ENCODE measurements at places on chromosomes 2 and 18.

DNA sequence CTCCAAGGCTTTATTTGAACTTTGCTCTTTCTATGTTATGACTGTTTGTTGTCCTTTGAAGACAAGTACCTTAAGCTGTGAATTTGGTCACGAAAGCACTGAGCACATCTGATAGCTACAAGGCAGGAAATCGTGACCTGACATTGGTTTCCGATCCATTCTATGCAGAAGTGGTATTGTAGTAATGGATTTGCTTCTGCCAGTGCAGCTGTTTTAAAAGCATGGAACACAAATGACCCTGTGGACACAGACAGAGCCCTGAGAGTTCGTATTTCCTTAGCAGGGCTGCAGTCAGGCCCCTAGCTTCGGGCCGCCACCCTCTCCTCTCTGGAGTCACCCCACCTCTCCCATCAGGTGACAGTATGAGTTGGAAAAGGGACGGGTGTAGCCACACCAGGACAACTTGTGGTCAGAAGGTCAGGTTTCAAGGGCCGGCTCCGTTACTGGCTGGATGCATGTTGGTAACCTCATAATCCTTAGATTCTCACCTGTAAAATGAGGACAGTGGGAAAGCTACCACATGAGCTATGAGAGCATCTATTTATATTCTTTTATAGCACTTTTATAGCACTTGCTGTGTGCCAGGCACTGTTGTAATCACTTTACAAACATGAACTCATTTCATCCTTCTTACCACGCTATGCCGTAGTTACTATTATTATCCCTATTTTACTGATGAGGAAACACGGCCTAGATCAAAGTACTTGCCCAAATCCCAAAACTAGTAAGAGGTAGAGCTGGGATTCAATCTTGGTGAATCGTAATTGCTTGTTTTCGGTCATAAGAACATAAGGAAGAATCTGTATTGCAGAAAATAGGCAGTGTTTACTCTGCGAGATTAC lies 70.2 kb downstream of the SPATS2L start:
- no peak for DNase-seq

DNA sequence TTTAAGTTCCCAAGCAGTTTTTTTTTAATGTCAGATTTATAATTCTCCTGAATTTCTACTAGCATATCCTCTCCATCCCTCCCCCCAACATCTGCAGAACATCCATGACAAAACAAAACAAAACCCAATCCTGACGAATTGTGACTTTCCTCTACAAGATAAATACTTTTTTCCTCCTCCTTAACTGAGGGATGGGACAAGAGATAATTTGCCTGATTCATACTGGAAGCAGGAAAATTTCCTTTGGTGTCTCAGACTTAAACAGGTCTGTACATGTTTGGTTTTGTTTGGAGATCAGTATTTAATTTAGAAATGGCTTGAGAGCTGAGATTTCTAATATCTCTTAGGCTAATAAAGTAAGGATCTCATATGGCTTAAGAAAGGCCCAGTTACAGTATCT lies 2.2 kb downstream of the CAVIN2 start:
- DNase-seq = no peak

DNA sequence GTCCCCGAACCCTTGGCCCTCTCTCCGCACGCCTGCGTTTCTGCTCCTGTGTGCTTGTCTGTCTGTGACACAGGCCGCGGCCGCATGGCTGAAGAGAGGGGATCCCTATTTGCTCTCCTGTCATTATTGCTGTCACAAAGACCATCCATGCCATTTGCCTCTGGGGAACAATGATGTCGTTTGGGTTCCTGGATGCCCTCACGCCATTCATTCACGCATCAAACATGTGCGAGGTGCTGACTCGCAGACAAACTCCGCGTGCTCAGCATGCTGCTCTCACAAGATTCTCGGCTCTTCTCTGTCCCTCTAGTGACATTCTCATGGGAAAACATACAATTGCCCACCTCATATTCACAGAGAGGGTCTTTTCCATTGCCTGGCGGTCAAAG lies 67.8 kb downstream of the ASB1 start:
- DNase-seq = no peak

GRCh38 chr2:235537186-235537585 lies 43.3 kb downstream of the AGAP1 start:
- DNase-seq = no peak

- DNase-seq = no peak
Observed at GRCh38 chr2:575030-575726, 102.0 kb downstream of the TMEM18 start.

DNA sequence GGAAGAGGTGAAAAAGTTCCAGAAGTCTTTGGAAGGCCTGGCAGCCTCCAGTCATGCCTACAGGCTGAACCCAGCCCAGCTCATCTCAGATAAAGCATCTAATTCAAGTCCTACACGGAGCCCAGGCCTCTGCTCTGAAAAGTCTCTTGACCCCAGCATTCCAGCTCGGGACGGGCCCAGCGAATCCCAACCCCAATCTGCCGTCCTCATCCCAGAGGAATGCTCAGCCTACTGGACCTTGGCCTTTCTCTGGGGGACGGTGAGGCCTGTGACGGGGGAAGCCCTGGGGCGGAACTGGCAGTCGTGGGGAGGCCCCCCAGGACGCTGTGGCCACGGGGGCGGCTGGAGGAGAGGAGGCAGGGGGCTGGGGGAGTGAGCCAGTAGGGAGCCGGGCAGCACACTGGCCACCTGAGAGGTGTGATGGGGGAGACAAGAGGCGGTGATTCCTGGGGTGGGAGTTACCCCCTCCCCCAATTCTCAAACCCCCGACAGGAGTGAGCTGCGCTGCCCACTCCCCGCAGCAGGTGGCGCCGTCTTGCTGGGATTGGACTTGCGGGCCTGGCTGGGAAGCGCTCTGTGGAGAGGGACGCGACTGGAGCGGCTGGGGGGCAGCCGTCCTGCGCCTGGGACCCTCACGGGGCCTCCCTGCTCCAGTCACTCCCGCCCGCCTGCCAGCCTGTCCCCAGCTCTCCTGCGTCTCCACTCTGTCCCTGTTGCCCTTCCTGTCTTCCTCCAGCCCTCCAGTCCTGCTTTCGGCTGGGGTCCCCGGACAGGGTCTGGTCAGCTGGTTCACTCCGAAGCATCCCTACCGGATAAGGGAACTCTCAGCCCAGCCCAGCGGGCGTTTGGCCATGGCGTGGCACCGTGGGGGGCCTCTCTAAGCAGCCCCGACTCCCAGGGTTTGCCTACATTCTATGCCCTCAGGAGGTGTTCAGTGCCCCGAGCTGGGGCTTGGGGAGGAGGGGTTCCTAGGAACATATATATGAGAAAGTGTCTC lies 182.6 kb upstream of the HAAO start:
- DNase-seq = peak; percentile 57

DNA sequence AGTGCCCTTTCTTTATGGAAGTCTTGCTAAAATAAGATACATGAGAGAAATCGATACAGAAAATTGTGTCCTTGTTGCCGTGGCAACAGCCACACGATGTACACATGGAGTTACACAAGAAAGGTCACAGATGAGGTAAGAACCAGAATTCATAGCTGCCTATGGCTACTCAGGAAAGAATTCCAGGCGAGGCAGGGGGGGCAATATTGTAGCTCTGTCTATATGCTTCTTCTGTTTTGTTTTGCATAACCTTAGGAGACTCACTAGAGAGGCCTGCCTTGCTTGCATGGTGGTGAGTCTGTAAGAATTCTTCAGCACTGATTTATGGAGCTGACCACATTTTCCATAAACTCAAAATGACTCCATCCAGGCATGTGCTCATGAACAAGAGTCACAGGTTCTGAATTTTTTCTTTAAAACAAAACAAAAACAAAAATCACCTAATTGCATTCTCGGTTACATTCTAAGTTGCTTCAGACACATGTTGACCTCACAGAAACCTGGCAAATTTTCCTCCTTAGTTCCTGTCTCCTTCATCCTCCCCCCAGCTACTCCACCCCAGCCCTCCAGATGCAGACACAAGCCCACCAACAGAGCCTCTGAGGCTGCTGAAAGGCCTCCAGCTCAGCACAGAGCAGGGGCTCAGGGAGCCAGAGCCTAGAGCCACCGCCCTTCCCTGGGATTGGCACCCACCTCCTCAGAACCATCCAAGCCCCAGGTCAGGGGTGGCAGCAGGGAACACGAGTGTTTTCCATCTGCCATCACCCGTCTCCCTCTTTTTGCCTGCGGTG lies 183.5 kb downstream of the ANTXR1 start:
- DNase-seq = no peak

- DNase-seq = no peak
Observed at GRCh38 chr2:30912056-30912455, 104.8 kb upstream of the CAPN13 start.

DNA sequence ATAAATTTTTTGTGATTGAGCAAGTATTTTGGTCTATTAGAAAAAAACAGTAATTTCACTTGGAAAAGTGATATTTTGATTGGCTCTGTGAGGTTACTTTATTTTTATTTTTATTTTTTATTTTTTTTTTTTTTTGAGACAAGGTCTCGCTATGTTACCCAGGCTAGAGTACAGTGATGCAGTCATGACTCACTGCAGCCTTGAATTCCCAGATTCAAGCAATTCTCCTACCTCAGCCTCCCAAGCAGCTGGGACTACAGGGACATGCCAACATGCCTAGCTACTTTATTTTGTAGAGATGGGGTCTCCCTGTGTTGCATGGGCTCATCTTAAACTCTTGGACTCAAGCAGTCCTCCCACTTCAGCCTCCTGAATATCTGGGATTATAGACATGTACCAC lies 60.9 kb upstream of the MGAT5 start:
- DNase-seq = no peak

DNA sequence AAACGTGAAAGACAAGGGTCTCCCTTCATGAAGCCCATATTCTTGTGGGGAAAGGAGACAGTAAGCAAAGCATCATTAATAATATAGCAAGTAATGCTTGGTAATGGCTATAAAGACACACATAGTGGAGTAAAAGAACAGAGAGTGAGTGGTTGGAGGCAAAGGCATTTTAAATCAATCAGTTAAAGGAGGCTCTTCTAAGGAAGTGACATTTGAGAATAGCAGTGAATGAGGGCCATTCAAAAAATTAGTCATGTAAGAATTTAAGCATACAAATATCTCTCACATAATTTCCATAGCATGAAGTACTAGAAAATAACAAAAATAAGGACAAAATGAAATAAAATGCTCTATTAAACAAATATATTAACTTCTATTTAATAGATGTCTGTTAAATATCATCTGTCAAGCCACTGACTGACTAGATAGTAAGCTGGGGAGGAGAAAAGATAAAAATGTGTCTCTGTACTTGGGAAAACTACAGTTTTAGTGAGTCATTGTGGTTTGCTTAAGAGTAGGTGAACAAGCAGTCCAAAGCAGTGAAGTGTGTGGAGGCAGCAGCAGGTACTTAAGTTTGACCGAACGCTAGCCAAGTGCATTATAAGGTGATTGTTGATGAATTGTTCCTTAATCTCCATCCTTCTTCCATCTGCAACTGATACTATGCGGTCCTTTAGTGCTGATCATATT lies 160.1 kb downstream of the PARD3B start:
- no peak for DNase-seq

- DNase-seq = no peak
Observed at GRCh38 chr2:46122318-46122976, 174.8 kb upstream of the EPAS1 start.

- no peak for DNase-seq
Observed at GRCh38 chr18:31901063-31901462, 41.9 kb downstream of the TRAPPC8 start.

DNA sequence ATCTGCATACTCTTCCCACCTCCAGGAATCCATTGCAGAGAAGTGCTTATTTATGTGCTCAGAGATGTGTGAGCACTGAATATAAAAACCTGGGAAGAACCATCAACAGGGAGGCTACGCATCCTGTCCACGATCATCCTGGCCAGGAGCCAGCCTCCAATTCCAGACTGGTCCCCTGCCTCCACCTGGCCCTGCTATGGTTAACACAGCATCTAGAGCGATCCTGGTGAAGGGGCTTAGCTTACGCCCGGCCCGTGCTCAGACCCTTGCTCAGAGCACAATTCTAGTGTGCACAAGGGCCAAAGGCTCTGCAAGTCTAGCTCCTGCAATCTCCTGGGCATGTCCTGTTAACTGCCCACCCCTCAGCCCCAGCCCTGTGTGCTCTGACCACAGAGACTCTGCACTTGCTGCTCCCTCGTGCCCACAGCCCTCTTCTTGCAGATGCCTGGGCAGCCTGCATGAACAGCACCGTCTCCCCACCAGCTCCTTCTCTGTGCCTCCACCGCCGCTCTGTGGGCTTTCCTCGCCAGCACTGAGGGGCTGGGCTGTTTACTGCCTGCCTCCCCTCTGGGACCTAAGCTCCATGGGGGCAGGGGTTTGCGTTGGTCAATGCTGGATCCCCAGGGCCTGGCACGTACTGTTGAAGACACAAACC lies 6.5 kb downstream of the PER2 start:
- no peak for DNase-seq

DNA sequence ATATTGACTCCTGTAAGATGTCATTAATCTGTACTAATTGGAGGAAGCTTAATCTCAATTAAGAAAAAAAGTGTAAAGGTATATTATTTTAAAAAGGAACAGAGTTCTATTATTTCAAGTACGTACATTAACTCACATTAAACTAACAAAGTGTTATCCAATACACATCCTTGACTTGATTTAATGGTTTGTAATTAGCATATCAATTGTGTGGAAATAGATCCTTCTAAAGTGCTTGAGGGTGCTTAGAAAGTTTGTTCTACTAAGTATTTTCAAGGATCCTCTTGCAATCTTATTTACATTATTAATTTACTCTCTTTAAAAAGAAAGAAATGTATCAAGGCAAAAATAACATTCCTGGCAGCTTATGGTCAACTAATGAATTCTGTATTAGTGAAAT lies 720.3 kb downstream of the KCNJ3 start:
- DNase-seq = no peak

DNA sequence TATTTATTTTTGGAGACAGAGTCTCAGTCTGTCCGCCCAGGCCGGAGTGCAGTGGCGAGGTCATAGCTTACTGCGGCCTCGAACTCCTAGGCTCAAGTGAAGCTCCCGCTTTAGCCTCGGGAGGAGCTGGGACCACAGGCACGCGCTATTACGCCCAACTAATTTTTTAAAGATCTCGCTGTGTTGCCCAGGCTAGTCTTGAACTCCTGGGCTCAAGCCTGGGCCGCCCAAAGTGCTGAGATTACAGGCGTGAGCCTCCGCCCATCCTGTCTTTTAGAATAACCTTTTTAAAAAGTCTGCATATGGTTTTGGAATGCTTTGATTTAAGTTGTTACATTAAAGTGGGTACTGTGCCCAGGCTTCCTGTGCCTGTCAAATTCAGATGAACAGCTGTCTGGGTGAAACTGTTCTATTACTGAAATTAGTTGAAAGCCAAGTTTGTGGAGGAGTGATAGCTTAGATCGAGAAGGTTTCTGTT lies 944 bp downstream of the RAB3GAP1 start:
- DNase-seq = no peak

GRCh38 chr2:241279828-241280227 lies 35.6 kb downstream of the HDLBP start:
- DNase-seq = no peak

GRCh38 chr2:198254536-198255090 lies 450.2 kb downstream of the PLCL1 start:
- no peak for DNase-seq

GRCh38 chr2:1990724-1991123 lies 246.4 kb upstream of the PXDN start:
- DNase-seq = no peak

- no peak for DNase-seq
Observed at GRCh38 chr2:118431997-118432396, 343.7 kb downstream of the INSIG2 start.

Data from activated naive CD4-positive, alpha-beta T cell (primary cell).